ENCODE measurements at places on chromosomes 7 and 10.

DNA sequence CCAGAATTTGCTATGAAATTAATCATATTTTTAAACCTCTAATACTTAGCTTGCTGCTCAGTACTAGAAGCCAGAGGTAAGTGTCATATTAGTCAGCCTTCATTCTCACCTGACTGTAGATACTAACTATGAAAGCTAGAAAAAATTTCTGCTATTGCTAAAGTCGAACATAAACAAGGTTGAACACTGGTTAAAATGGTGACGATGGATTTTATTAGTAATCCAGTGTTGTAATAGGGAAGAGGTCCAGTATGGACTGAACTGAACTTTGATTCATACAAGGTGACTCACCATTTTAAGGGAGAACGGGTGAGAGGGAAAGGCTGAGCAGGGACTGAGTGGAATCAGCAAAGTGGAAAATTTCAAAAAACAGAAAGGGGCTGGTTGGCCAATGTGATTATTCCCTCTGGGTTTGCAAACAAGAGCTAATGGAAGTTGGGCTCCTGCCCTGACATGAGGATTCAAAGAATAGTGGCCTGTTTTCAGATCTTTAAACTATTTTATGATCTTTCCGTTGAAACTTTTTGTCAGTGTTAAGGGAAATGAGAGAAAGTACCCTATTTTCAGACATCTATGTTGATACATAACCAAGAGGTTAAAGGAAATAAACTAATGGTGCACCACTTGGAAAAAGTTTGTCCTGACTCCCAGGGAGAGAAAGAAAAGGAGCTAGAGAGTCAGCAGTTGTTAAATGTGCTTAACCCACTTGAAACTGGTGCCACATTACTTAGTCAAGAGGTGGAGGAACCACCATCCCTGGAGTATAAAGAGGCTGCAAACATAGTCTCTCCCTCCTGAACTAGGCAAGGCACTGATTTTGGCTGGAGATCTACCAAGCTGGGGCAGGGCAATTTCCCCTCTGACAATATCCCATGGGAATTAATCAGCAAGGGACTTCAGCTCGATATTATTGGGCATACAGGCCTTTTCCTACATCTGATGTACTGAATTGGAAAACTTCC lies 15.3 kb upstream of the AKR1C1 start:
- DNase-seq = no peak

GRCh38 chr10:31147210-31147608 lies 115.5 kb upstream of the ZNF438 start:
- no peak for DNase-seq

- no peak for DNase-seq
Observed at GRCh38 chr7:94244760-94245159, 149.9 kb upstream of the COL1A2 start.

GRCh38 chr7:105196473-105196872 lies 182.5 kb downstream of the KMT2E start:
- no peak for DNase-seq

- DNase-seq = no peak
Observed at GRCh38 chr7:64672414-64672813, 6.5 kb downstream of the ZNF107 start.

DNA sequence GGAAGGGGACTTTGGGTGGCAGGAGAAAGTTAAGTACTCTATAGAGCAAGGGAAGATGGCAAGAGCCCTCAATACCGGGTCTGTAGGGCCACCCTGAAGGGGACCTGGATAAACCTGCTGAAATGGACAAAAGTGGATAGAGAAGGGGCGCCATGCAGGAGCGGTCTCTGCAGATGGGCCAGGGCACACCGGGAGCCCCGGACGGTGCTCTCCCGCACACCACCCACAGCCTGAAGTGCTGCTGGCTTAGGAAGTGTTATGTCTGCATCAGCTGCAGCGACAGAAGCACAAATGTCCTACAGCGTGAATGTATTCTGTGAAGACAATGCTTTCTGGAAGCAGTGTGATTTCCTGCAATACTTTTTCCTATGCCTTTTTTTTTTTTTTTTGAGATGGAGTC lies 37.7 kb downstream of the BRI3 start:
- DNase-seq = no peak

- DNase-seq = no peak
Observed at GRCh38 chr10:129411393-129411705, 55.7 kb upstream of the MGMT start.

- no peak for DNase-seq
Observed at GRCh38 chr10:89684604-89685003, 16.8 kb upstream of the KIF20B start.

GRCh38 chr7:106588422-106589197 lies 72.3 kb downstream of the CCDC71L start:
- no peak for DNase-seq

GRCh38 chr10:33422471-33423153 lies 88.1 kb upstream of the NRP1 start:
- no peak for DNase-seq

DNA sequence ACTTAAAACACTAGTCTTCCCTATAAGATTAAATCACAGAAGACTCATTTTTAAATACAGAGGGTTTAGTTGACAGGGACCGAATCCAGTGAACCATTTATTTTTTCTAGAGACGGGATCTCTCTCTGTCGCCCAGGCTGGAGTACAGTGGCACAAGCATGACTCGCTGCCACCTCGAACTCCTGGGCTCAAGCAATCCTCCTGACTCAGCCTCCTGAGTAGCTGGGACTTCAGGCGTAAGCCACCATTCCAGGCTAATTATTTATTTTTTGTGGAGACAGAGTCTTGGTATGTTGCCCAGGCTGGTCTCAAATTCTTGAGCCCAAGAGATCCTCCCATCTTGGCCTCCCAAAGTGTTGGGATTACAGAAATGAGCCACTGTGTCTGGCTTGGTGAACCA lies 20.9 kb upstream of the LYZL1 start:
- no peak for DNase-seq

Data from CD8-positive, alpha-beta memory T cell (primary cell).